ENCODE measurements at places on chromosomes 6 and 20.
A peak's percentile ranks its signal among the peaks of the same experiment; 100 is the strongest.

DNA sequence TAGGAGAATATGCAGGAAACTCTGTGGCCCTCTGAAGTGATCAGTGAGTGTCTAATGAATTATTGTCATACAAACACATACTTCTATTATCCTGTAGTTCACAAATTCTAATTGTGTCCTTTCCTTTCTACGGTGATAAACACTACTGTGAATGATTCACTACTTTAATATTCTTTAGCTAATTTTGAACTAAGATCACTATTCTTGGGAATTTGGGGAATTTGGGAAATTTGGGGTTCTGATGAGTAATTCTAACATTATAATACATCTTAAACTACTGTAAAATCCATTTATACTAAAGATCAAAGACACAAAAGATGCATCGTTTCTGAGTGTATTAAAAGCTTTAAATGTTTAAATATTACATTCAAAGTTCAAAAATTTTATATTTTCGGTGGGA, 1287.2 kb upstream of the CITED2 start:
- DNase-seq, result no peak

DNA sequence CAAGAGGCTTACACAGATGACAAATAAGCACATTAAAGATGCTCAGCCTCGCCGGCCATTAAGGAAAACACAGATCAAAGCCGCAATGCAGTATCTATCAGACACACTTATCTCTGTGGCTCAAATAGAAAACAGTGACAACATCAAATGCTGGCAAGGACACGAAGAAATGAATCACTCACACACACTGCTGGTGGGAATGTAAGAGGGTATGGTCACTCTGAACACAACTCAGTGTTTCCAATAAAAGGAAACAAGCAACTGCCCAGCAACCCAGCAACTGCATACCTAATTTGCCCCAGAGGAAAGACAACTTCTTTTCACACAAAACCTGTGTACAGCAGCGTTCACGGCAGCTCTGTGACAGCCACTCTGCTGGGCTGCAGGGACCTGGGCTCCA, 155.8 kb downstream of the WDR27 start:
- DNase-seq, result no peak

DNA sequence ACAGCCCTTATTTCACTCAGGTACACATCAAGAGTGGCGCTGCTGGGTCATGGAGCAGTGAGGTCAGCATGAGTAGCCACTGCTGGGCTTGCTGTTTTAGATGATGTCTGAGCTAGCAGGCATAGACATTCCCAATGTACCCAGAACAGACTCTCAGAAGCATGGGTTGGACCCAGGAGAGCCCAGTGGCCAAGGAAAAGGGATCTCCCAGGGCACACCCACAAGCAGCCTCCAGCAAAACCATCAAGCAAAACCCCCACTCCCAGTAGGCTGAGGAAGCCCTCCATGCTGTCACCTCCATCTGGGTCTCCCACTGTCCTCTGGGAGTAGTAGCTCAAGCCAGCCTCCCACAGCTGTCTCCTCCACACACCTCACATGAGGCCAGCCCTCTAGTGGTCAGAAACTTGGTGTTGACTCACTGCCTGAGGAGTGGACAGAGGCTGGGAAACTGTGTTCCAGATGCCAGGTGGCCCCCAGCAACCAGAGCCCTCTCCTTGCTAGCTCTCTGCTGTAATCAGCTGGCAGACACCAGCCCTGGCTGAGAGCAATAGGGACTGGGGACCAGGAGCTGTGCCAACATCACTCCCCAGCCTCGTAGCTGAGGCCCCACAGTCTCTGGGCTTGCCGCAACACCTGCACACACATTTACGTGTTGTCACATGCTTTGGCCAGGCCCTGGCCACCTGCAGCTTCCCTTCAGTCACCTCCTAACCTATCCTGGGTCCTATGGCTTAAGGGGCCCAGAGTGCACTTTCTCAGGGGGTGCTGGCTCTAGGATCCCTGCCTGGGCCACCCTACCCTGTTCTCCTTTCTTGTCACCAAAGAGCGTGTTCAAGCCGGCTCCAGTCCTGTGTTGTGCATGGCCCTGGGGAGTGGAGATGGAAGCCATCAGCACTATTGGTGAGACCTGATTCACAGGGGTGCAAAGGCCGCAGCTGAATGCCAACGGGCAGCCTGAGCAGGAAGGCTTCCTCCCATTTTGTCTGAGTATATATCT, 1.9 kb upstream of the AP5S1 start:
- DNase-seq, result peak; percentile 71

DNA sequence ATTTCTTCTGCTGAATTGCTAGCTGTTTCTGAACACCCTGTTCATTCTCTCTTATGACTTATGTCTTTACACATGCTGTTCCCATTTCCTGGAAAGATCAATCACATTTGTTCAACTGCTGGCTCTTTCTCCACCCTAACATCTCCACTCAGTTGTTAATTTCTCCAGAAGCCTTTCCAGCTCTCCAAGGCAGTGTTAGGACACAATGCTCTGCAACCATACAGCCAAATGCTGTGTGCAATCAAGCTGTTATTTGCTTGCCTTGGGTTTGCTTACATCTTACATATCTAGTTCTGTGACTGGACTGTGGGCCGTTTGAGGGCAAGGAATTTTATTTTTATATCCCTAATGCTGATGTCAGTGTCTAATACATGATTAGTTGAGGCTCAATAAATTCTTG, 24.2 kb upstream of the CITED2 start:
- DNase-seq, result no peak

- DNase-seq, result no peak
These were observed 348.3 kb downstream of the DHX35 start for GRCh38 chr20:39310363-39310995.

GRCh38 chr6:31502586-31502985, 4.6 kb downstream of the MICB start:
- DNase-seq, result no peak

GRCh38 chr6:42173101-42173500, at the start of gene GUCA1A:
GUCA1A (plus strand) TSS chr6:42173364; CDS start chr6:42173614, 250 bp downstream.
- no peak for DNase-seq

DNA sequence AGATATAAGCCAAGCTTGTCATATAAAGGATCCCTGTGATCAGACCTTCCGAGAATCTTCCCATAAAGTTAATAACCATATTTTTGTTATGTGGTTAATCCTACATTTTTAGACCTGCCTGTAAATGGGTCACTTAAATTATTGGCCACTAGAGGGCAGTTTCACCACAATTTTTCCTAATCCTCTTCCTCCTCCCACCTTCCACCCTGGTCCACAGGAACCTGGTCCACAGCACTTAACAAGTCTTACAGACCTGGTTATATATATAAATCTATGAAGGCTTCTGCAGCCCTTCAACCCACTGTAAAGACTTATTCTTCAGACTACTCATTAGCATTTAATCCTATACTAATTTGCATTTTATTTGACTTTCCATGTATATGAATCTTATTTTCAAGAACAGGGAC, 28.3 kb downstream of the MRS2 start:
- DNase-seq, result no peak

- no peak for DNase-seq
These were observed 349.2 kb downstream of the MAFB start for GRCh38 chr20:40339661-40340449.

DNA sequence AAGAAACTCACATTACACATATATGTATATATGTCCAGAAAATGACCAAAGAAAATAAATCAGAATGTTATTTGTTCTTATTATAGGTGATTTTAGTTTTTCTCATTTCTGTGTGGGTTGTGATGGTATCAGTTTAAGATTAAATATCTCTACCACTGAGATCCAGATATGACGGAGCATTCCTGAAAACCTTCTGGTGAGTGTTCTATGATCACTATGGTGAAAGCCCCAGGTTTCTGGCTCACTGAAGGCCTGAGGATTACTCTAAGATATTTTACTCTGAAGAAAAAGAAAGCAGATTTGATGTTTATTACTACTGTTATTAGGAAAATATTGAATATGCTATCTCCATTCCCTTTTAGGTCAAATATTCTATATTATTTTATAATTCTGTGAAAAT, 62.8 kb upstream of the L3MBTL3 start:
- DNase-seq, result no peak

GRCh38 chr6:117505311-117505710, 22.8 kb downstream of the DCBLD1 start:
- peak; percentile 6 for DNase-seq

- peak; percentile 75 for DNase-seq
These were observed 21.3 kb downstream of the SNAP25 start for GRCh38 chr20:10239954-10240353.

- DNase-seq, result no peak
These were observed 35.5 kb upstream of the NXT1 start for GRCh38 chr20:23315099-23315498.

GRCh38 chr6:106844930-106845329, 129.6 kb downstream of the CD24 start:
- no peak for DNase-seq

GRCh38 chr20:55530763-55531162, 474.6 kb downstream of the CBLN4 start:
- DNase-seq, result no peak

DNA sequence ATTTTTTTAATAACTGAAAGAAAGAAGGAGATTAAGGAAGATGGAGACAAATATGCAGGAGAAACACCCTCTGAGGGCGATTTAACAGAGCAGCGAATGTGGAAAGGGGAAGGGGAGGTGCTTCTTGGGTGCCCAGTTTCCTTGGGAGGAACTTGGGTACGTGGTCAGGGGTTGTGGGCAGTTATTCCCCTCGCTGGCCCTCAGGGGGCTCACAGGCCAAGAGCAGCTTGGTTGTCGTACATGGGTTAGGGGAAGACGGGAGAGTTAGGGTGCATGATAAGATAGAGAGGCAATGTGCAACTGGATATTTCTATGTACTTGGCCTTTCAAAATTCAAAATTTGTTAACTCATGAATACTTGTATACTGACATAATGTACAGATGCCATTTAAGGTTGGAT, 7.0 kb upstream of the TUBB2A start:
- DNase-seq, result no peak

DNA sequence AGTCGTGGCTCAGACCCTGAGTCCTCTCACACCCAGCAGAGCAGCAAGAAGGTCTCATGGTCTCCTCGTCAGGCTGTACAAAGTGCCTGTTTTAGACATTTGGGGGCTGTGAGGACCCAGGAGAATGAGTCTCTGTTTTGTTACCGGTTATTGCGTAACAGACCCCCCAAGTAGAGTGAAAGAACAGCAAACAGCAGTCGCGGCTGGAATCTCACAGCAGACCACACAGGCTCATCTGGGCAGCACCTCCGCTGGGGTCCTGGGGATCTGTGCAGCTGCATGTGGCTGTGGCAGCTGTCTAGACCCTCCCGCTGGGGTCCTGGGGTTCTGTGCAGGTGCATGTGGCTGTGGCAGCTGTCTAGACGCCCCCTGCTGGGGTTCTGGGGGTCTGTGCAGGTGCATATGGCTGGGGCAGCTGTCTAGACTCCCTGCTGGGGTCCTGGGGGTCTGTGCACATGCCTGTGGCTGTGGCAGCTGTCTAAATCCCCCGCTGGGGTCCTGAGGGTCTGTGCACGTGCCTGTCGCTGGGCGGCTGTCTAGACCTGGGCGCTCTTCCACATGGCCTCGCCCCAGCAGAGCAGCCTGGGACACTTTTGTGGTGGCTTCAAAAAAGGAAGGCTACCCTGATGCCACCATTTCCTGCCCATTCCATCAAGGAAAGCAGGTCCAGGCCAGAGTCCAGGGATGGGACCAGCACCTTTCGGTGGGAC, 24.7 kb downstream of the ENTPD6 start:
- no peak for DNase-seq

DNA sequence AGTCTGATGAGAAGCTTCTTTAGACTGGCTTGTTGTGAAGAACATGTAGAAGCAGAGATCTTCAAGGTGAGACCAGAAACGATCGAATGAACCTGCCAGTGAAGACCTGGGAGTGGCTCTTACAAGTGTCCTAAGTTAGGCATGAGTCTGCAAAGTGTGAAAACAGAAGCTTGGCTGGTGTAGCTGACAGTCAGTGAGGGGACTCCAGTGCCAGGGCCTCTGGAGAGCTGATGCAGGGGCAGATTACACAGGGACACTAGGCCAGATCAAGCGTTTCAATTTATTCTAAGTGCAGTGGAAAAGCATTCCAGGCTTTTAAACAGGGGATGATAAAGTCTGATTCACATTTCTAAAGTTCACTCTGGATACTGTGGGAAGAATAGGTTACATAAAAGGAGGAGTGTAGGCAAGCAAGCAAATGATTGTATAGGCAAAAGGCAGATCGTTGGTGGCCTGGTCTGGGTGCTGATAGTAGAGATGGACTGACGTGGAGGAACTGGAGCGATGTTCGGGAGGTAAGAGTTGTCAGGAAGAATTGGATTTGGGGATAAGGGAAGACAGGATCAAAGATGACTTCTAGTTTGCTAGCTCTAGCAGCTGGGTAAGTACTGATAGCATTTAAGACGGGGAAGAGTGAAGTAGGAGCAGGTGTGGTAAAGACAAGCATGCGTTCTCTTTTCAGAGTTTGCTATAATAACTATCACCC, 133.5 kb downstream of the MAN1A1 start:
- no peak for DNase-seq

- no peak for DNase-seq
These were observed 171.6 kb downstream of the PLCB1 start for GRCh38 chr20:8303651-8304050.

DNA sequence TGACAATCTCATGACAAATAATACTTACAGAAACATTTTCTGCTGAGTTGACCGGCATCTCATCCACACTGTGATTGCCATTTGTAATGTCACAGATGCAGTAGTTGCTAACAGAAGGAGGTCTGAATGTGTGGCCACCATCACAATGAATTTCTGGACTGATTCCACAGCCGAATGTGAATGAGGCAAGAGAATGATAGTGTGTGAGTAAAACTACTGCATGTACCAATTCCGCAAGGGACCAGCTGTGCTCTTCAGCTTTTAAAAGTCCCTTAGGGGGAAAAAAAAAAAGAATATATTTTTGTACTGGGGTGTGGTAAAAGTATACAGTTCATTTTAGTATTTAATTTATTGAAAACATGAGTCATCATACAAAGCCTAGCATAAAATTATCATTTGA, 96.2 kb downstream of the SESN1 start:
- no peak for DNase-seq

GRCh38 chr20:10568032-10568431, 105.8 kb downstream of the JAG1 start:
- DNase-seq, result no peak

DNA sequence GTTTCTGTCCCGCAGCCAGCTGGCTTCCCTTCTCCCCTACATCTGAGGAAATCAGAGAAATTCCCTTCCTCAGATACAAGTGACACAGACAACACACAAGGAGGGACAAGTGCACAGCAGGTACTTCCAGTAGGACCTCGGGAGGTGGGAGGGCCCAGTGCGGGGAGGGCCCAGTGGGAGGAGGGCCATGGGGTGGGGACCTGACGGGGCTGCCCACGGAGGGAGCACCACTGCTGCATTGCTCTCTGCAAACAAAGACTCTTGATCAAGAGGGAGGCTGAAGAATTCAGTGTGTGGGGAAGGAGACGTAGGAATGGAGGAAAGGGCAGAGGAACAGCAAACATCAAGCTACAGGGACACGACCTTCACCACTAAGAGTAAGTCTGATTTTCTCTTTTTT, 9.0 kb downstream of the TAP2 start:
- DNase-seq, result no peak

- DNase-seq, result no peak
These were observed 41.1 kb upstream of the SPACA1 start for GRCh38 chr6:88006557-88006956.

- DNase-seq, result no peak
These were observed 90.1 kb downstream of the ZNF217 start for GRCh38 chr20:53503517-53503919.

GRCh38 chr20:45998761-45999160, 9.9 kb upstream of the MMP9 start:
- no peak for DNase-seq

- no peak for DNase-seq
These were observed 143.0 kb downstream of the TTLL2 start for GRCh38 chr6:167467793-167468431.

Measured in large intestine (tissue), 12 donors.